ENCODE measurements at places on chromosomes 7 and 10.

GRCh38 chr7:50982626-50983025 lies 199.9 kb upstream of the GRB10 start:
- DNase-seq, result no peak

- DNase-seq, result no peak
Observed at GRCh38 chr7:148118371-148118770, 472.2 kb upstream of the C7orf33 start.

DNA sequence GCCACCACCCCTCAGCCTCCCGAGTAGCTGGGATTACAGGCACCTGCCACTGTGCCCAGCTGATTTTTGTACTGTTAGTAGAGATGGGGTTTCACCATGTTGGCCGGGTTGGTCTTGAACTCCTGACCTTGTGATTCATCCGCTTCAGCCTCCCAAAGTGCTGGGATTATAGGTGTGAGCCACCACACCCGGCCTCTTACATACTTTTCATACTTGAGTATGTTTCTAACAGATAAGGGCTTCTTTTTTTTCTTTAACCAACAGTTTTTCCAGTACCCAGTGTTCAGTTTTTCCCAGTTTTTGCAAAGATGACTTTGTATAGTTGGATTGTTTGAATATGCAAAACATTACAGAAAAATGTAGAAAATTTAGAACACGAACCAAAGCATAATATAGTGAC lies 7.7 kb downstream of the EIF4H start:
- no peak for DNase-seq

DNA sequence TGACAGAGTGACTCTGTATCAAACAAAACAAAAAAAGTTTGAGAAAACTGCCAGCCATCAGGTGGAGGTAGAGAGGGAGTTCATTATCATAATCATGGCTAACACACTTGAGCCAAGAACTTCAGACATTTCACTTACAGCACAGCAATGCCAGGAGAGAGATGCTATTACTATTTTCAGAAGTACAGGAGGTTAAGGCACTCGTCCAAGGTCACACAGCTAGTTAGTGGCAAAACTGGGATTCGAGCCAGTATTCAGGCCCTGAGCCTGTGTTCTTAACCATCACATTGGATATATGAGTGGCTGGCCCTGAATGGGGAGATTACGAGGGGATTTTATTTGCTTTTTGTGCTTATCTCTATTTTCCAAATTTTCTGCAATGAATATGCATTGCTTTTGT lies 24.8 kb upstream of the UNC5B start:
- DNase-seq, result no peak

- DNase-seq, result no peak
Observed at GRCh38 chr7:140238778-140239652, 62.2 kb upstream of the KDM7A start.

- DNase-seq, result no peak
Observed at GRCh38 chr10:110069502-110069982, 61.8 kb downstream of the ADD3 start.

GRCh38 chr10:75449382-75450074 lies 18.1 kb downstream of the LRMDA start:
- no peak for DNase-seq

DNA sequence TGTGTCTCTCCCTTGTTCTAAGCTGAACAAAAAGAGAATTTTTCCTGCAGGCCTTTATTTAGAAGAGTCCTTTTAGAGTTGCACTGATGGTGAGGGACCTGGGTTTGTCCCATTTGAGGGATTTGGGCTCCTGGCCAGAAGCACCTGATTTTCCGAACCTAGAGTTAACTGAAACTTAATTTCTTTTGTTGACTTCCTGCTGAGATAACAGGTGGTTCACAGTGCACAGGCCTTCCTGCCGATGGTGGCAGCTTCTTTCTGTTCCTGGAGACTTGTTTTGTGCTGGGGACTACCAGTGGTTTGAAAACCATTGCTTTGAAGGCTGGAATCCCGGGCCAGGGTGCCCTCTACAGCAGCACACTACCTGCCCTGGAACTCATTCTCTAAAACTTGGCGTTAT lies 99.2 kb downstream of the SUGCT start:
- DNase-seq, result no peak
